ENCODE measurements at places on chromosomes 1 and 21. TPM values are rescaled to one million over a fixed set of nuclear protein-coding genes. Genes with fewer than 3 reads are reported as not detected.

DNA sequence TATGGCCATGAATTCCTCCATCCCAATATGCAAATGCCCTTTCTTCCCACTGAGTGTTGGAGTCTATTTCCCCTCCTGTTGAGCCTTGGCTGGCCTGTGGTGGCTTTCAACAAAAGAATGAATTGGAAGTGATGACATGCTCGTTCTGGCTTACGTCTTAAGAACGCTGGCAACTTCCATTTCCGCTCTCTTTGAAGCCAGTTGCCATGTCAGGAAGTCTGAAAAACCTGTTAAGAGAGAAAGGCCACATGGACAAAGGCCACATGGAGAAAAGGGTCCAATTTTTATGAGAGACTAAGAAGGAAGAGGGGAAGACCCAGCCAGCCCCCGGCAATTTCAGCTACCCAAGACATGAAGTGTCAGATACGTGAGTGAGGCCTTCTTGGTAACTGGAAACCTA, 45.6 kb upstream of the GADD45A start:
- no peak for DNase-seq
- no peaks in the 10 kb centered on the region for H3K27me3 ChIP-seq
- no peaks in the 10 kb centered on the region for H3K36me3 ChIP-seq
- H3K4me1 ChIP-seq, result peaks cover 22% of the 10 kb centered on the region

GRCh38 chr1:102099916-102100315, 103.2 kb upstream of the OLFM3 start:
- H3K36me3 ChIP-seq, result no peaks in the 10 kb centered on the region
- no peak overlapping the region for H3K4me3 ChIP-seq
- peaks cover 3% of the 10 kb centered on the region for H3K27me3 ChIP-seq
- H3K27ac ChIP-seq, result no peak overlapping the region
- DNase-seq, result no peak

DNA sequence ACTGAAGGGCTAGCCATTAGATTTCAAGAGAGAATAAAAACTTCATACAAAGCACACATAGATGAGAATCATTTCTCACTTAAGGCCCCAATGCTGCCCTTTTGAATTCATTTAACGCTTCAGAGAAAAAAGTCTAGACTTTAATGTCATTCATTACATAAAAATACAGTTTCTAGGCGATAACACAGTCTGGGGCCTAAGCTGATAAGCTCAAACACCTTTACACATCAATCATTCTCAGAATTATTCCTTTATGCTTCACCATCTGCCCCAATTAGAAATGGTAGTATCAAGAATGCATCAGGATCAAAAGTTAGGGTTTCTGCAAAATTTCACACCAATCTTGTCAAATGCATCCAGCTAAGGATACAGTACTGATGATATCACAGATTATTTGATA, 100.1 kb upstream of the HP1BP3 start:
- H3K4me3 ChIP-seq, result no peak overlapping the region
- H3K27ac ChIP-seq, result no peak overlapping the region
- DNase-seq, result no peak
- peaks cover 18% of the 10 kb centered on the region for H3K4me1 ChIP-seq

DNA sequence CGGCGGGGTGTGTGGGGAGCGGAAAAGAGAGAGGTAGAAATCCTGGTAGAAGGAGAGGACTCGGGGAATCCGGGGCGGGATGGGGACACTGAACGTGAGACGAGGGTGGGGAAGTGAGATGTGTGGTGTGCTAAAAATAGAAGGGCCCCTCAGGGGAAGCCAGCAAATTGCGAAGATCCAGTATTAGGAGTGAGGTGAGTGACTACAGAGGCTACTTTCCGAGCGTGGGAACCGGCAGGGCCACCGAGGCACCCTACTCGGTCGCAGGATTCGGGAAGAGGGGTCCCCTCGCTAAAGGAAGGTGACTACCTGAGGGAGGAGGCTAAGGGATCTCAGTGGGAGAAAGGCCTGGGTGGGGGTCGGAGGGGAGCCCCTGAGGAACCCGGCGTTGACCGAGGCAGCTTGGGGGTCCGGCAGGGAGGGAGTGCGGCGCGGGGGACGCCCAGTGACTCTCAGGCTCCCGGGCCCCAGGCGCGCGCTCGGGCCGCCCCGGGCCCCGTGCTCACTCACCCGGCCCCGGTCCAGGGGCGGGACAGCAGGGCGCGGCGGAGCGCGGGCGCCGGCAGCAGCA, 318 bp downstream of the ALDH4A1 start:
- H3K4me1 ChIP-seq, result peaks cover 18% of the 10 kb centered on the region
- DNase-seq, result peak; percentile 16
- H3K36me3 ChIP-seq, result peaks cover 3% of the 10 kb centered on the region
- peak overlapping the region; percentile 100 for H3K27ac ChIP-seq
- H3K4me3 ChIP-seq, result peak overlapping the region; percentile 94

DNA sequence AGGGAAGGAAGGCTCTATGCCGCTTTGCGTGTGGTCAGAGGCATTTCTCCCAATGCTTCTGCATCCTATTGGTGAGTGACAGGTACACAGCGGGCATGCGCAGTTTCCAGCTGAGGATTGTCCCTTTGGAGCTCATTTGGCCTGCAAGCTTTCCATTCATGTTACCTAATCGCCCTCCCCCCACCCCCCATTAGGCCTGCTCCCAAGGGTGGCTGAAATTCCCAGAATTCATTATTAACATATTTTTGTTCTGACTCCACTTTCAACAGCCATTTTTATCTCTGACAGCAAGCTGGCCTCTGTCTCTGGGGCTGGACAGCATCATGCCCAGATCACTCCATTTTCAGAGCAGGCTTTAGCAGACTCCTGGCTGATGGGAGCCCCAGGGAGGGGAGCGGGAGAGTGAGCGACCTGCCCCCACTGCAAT, 25.6 kb downstream of the MIS18A start:
- no peak overlapping the region for H3K27ac ChIP-seq
- no peak for DNase-seq
- H3K36me3 ChIP-seq, result no peaks in the 10 kb centered on the region
- peaks cover 13% of the 10 kb centered on the region for H3K27me3 ChIP-seq

GRCh38 chr1:47561523-47562007, 123.7 kb downstream of the FOXD2 start:
- H3K36me3 ChIP-seq, result no peaks in the 10 kb centered on the region
- H3K4me1 ChIP-seq, result peaks cover 24% of the 10 kb centered on the region
- peak overlapping the region; percentile 77 for H3K27ac ChIP-seq
- no peak overlapping the region for H3K4me3 ChIP-seq
- DNase-seq, result no peak

DNA sequence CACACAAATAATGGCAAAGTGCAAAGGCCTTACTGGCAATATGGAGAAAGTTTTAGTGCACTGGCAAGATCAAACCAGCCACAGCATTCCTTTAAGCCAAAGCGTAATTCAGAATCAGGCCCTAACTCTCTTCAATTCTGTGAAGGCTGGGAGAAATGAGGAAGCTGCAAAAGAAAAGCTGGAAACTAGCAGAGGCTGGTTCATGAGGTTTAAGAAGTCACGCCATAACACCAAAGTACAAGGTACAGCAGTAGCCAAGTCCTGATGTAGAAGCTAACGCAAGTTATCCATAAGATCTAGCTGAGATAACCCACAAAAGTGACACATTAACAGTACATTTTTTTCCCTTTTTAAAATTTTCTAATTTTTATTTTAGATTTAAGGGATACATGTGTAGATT, 57.1 kb downstream of the SLC27A3 start:
- no peaks in the 10 kb centered on the region for H3K27me3 ChIP-seq
- peaks cover 9% of the 10 kb centered on the region for H3K36me3 ChIP-seq
- H3K4me3 ChIP-seq, result no peak overlapping the region
- no peak overlapping the region for H3K27ac ChIP-seq

- H3K27me3 ChIP-seq, result no peaks in the 10 kb centered on the region
- H3K27ac ChIP-seq, result no peak overlapping the region
- H3K4me1 ChIP-seq, result no peaks in the 10 kb centered on the region
- no peak for DNase-seq
- peaks cover 25% of the 10 kb centered on the region for H3K36me3 ChIP-seq
- no peak overlapping the region for H3K4me3 ChIP-seq
Measured at GRCh38 chr1:5940723-5941407, 51.4 kb downstream of the NPHP4 start.

- DNase-seq, result no peak
- H3K27ac ChIP-seq, result no peak overlapping the region
- no peak overlapping the region for H3K4me3 ChIP-seq
- no peaks in the 10 kb centered on the region for H3K27me3 ChIP-seq
Measured at GRCh38 chr1:98947071-98947470, 57.6 kb downstream of the PLPPR5 start.

- no peak overlapping the region for H3K27ac ChIP-seq
- peaks cover 3% of the 10 kb centered on the region for H3K27me3 ChIP-seq
- DNase-seq, result no peak
- H3K36me3 ChIP-seq, result no peaks in the 10 kb centered on the region
- no peaks in the 10 kb centered on the region for H3K4me1 ChIP-seq
- no peak overlapping the region for H3K4me3 ChIP-seq
Measured at GRCh38 chr1:160667896-160668295, 21.1 kb upstream of the SLAMF1 start.

GRCh38 chr1:21149855-21150432, 26.8 kb downstream of the EIF4G3 start:
- H3K4me1 ChIP-seq, result peaks cover 4% of the 10 kb centered on the region
- H3K36me3 ChIP-seq, result peaks cover 3% of the 10 kb centered on the region
- no peak overlapping the region for H3K4me3 ChIP-seq
- peak overlapping the region; percentile 29 for H3K27ac ChIP-seq

GRCh38 chr1:107935396-107936064, 29.4 kb downstream of the VAV3 start:
- peaks cover 75% of the 10 kb centered on the region for H3K27me3 ChIP-seq
- no peaks in the 10 kb centered on the region for H3K36me3 ChIP-seq
- H3K4me1 ChIP-seq, result peaks cover 5% of the 10 kb centered on the region

DNA sequence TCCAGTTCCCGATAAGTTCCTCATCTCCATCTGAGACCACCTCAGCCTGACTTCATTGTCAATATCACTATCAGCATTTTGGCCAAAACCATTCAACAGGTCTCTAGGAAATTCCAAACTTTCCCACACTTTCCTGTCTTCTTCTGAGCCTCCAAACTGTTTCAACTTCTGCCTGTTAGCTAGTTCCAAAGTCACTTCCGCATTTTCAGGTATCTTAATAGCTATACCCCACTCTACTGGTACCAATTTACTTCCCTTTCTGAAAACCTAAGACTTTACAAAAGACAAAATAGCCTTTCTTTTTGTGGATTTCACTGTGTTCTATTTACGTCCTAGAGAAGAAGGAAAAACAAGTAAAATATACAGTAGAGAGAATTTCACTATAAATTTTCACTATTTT, 147.0 kb upstream of the FMN2 start:
- H3K27ac ChIP-seq, result no peak overlapping the region
- no peak overlapping the region for H3K4me3 ChIP-seq
- no peak for DNase-seq
- H3K27me3 ChIP-seq, result peaks cover 8% of the 10 kb centered on the region
- no peaks in the 10 kb centered on the region for H3K36me3 ChIP-seq

- peaks cover 11% of the 10 kb centered on the region for H3K4me1 ChIP-seq
Measured at GRCh38 chr1:83495560-83495959, 503.4 kb downstream of the TTLL7 start.

GRCh38 chr1:186102547-186103148, 272.4 kb downstream of the TPR start:
- no peak overlapping the region for H3K27ac ChIP-seq
- no peak overlapping the region for H3K4me3 ChIP-seq
- no peaks in the 10 kb centered on the region for H3K4me1 ChIP-seq
- no peak for DNase-seq

DNA sequence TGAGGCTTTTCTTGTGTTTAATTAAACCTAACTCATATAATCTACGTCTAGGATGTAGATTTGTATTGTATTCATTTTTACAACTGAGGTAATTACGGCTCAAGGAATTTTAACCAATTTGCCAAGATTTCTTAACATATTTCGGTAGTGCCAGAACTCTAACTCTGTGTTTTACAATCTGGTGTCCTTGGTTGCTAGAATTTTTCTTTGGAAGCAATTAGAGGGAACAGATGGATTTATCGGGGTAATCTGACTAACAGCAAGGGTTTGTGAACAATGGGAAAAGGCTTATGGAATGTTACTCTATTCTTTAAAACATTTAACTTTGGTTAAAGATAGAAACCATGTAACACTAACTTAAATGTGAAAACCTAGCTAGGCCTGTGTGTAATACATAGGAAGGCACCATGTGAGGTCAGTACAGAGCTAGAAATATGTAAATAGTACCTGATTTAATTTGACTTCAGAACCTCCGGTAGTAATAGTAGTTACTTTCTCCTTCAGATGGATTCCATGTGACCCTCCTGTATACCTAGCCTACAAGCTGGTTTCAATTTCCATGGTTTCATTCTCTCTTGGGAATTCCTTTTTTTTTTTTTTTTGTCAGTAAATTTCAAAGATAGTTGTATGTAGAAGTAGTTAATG, 1.2 kb downstream of the MTF2 start:
- peak overlapping the region; percentile 100 for H3K27ac ChIP-seq
- peaks cover 10% of the 10 kb centered on the region for H3K4me1 ChIP-seq
- DNase-seq, result no peak

DNA sequence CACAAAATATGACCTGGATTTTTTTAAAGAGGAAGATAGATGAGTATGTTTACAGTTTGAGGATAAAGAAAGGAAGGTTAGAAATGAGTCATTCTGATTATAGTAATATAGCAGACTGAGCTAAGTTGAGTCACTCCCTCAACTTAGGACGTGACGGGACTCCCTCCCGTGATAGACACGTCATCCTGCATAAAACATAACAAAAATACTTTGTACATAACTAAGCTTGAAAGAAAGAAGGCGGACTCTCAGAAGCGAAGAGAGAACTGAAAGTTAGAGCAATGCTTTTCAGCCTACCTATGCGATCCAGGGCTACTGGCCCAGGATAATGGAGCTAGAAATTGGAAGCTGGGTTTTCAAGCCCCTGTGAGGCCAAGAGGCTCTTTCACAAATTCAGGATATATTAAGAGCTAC, 53.0 kb upstream of the DESI2 start:
- H3K4me1 ChIP-seq, result peaks cover 3% of the 10 kb centered on the region
- no peak overlapping the region for H3K27ac ChIP-seq
- DNase-seq, result no peak
- no peaks in the 10 kb centered on the region for H3K36me3 ChIP-seq
- peaks cover 7% of the 10 kb centered on the region for H3K27me3 ChIP-seq
- no peak overlapping the region for H3K4me3 ChIP-seq

DNA sequence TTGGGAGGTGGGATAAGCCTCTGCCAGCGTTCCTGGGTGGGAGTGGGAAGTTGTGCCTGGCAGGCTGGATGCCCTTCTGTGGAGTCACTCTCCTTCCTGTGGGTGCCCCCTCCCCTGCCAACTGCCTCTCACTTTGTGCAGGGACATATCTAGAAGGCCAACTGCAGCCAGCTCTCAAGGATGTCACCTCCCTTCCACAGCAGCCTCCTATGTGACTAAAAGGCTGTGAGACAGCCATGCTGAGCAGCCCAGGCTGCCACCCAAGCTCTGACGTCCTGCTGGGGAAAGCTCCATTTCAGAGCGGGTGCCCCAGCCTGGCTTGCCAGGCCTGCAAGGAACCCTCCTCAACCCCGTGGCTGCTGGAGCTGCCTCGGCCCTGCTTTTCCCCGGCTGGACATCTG, 19.6 kb upstream of the SLC26A9 start:
- H3K4me1 ChIP-seq, result peaks cover 5% of the 10 kb centered on the region
- no peak for DNase-seq
- H3K27ac ChIP-seq, result no peak overlapping the region
- H3K4me3 ChIP-seq, result no peak overlapping the region

PPM1J gene
- 0.43 TPM for total RNA-seq

TOR3A gene
- 27.9 TPM for total RNA-seq

ASTN1 gene
- 0.72 TPM for total RNA-seq

OR2L5 gene
- total RNA-seq, result not detected

PALMD gene
- total RNA-seq, result 7.3 TPM

TFF2 gene
- not detected for total RNA-seq

Data from progenitor cell of endocrine pancreas (in vitro differentiated cells).